ENCODE measurements at places on chromosomes 2 and 18.

DNA sequence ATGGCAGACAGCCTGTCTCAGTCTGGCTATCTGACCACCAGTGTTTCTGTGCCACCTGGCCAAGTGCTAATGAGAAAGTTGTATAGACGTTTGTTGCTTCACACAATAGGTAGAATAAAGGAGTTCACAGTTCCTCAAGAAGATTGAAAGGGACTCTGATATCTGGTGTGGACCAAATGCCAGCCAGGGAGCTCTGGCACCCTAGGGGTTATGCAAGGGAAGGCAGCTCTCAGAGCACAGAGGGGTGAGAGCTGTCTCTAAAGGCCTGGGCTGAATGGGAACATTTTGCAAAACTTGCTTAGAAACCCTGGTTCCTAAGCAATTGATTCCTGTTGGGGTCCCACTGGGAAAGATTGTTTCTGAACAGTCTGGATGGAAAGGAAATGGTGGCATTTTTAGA lies 553.8 kb downstream of the EPHA4 start:
- DNase-seq: no peak

DNA sequence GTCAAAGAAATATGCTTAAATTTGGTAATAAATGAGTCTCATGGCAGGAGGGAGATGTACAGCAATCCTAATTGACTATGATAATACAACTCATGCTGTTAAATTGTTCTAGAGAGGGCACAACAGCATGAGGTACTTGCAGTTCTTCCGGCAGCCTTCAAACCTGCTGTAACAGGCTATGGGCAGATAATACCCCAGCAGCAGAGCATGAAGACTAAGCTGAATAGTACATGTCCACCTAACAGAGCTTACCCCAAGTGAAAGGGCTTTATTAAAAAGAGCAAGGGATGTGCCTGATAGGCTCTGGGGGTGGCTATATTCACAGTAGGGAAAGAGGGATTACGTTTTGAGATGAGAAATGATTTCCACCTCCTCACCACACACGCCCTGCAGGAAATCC lies 28.9 kb downstream of the MRO start:
- no peak for DNase-seq

DNA sequence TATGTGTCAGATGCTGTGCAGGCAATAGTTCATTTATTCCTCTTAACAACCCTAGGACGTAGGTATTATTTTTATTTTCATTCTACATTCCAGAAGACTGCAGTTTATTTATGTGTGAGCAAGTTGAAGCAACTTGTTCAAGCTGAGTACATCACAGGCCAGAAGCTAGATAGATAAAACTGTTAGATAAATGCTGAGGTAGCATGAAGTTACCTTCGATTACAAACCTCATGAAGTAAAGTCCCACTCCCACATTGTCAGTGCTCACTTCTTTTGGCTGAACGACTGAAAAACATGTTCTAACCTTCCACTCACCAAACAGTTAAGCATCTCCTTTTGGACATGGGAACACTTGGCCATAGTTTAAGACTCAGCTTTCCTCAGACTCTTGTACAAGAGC lies 439.2 kb downstream of the TNS1 start:
- DNase-seq: no peak

DNA sequence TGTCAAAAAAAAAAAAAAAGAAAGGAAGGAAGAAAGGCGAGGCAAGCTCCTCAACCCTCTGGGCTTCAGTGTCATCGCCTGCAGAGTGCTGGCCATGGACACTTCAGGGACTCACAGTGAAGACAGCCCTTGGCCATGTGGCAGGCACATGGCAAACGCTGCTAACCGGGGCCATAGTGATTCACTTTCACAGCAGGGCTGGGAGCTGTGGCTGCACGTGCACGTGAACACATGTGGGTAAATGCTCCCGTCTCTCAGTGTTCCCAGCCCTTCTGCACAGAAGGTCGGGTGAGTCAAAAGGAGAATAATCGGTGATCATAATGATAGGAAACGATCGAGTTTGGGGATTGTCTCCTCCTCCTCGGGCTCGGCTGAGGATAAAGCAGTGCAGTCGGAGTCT lies 46.1 kb upstream of the UBE2F start:
- DNase-seq: no peak

- DNase-seq: no peak
These were observed 90.0 kb downstream of the PLEKHM3 start for GRCh38 chr2:207935121-207935990.

DNA sequence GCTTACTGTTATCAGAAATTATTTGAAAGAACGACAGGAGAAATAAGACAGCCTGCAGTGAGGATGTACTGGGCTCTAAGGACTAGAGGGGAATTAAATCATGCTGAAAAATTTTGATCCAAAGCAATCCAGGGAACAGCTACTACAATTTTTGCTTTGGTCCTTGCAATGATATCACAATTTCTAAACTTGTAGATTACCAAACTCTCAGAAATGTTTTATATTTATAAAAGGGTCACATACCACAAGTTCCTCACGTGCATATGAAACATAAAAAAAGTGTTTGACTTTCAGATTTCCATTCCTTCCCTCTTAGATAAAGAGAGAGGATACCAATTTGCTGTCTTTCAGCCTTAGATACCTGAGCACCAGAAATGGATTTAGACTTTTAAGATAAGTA lies 261.2 kb downstream of the STK39 start:
- DNase-seq: no peak

All from HEK293T (cell line).